ENCODE measurements at places on chromosomes 4 and X. TPM values are rescaled to one million over a fixed set of nuclear protein-coding genes. Genes with fewer than 3 reads are reported as not detected.
A peak's percentile ranks its signal among the peaks of the same experiment; 100 is the strongest.

DNA sequence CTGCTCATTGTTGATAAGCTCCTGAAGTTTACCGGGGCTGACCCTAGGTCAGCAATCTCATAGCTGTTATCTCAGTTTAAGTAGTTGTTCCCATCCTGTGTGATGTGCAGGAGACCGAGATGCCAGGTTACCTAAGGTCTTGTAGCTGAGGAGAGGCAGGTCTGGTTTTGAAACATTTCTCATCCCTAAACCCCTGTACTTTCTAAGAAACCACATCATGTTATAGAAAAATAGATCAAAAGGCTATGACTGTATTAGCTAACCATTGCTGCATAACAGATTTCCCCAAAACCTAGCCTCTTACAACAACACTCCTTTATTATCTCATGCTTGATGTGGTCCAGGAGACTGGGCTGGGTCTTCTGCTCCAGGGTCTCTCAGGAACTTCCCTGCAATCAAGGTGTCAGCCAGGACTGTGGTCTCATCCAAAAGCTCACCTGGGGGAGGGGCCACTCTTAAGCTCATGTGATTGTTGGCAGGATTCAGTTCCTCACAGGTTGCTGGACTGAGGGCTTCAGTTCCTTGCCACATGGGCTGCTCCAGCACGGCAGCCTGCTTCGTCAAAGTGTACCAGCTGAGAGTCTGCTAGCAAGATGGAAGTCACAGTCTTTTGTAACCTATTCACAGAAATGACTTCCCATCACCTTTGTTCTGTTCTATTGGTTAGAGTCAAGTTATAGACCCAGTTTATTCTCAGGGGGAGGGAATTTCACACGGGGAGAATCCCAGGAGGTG is 60.9 kb upstream of the CLCN4 start:
- no peaks in the 10 kb centered on the region for H3K4me1 ChIP-seq
- H3K4me3 ChIP-seq, result no peak overlapping the region
- H3K27me3 ChIP-seq, result no peaks in the 10 kb centered on the region
- no peak for DNase-seq
- H3K27ac ChIP-seq, result no peak overlapping the region

ADGRG2 gene
- not detected for total RNA-seq

DNA sequence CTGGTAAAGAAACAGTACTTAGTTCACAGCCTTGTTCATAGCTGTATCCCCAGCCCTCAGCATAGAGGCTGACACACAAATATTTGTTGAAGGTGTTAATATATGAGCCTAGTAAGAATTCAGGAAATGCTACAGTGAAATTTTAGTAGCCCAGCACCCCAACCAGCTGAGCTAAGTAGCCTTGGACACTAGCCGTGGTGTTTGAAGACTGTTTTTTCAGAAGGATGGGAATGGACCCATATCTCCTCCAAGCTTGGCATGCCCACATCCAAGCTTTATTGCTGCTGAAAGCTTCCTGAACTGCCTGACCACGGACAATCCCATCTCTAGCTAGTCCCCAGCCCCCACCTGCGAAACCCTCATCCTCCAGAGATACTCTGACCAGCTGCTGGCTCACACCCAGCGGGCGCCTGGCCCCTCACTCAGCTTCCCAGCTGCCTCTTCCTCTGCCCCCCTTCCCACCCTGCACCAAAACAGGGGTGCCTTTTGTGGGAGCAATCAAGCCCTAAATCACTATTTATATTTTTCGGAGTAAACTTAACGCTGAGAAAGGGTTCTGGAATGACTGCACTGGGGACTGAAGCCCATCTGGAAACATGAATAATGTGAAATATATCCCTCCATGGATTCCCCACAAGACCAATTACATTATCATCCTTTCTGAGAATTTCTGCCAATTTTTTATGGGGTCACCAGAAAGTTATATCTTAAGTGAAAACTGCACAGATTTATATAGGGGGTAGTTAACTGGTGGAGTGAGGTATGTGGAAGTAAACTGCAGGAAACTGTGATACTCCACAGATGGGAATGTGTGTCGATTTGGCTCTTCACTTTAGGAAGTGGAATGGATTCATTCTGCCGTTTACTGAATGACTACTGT is 41.1 kb upstream of the CBR4 start:
- H3K27me3 ChIP-seq, result no peaks in the 10 kb centered on the region
- no peaks in the 10 kb centered on the region for H3K36me3 ChIP-seq
- no peak for DNase-seq
- peaks cover 13% of the 10 kb centered on the region for H3K4me1 ChIP-seq
- peak overlapping the region; percentile 88 for H3K27ac ChIP-seq

- no peak overlapping the region for H3K27ac ChIP-seq
- no peaks in the 10 kb centered on the region for H3K36me3 ChIP-seq
These were observed 6.6 kb downstream of the GUCY2F start for GRCh38 chrX:109475174-109475891.
